ENCODE measurements at places on chromosomes 5 and 9.
A peak's percentile ranks its signal among the peaks of the same experiment; 100 is the strongest.

- DNase-seq, result no peak
These were observed 621 bp downstream of the NR6A1 start for GRCh38 chr9:124770359-124771020.

DNA sequence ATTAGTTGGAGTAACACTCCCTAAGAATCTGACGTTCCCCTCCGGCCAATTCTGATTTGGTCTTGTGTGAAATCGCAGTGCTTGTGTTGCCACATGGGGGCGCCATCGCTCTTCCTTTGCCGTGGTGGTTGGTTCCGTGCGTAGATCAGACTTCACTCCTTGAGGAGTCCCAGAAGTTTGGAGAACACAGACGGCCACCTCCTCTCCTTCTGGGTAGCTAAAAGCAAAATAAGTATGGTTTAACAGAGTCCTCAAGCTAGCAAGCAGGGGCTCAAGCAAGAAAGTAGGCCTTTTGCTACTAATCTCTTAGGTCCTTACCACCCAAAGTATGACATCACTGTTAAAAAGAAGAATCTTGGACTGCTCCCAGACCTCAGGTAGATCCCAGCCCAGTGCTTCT lies 59.5 kb downstream of the HSPA4 start:
- DNase-seq, result peak; percentile 74

- no peak for DNase-seq
These were observed 4.5 kb upstream of the OTP start for GRCh38 chr5:77642738-77643653.

DNA sequence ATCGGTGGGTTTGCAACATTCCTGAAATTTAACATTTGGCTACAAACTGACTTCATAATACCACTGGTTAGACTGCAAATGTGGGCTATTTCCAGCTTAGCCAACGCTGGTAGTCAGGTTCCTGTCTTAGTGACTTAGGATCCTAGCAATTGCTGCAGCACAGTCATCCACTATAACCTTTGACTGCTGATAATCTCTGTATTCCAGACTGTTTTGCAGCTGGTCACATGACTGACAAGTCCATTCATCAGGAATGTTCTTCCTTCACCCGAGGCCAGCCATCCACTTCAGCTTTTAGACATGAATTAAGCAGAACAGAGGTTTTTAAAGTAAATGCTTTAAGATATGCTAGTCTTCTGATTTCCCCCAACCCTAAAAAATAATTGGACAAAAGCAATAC lies 425.9 kb upstream of the MPDZ start:
- no peak for DNase-seq

- DNase-seq, result no peak
These were observed 5.0 kb upstream of the TMEM268 start for GRCh38 chr9:114606068-114606467.

Measured in activated T-cell treated with anti-CD3 and anti-CD28 coated beads for 48 hours (primary cell).